ENCODE measurements at places on chromosomes 12 and 14.

- DNase-seq, result no peak
Measured at GRCh38 chr12:124715121-124715990, 147.9 kb upstream of the NCOR2 start.

GRCh38 chr12:46217541-46218321, 51.1 kb downstream of the SLC38A1 start:
- no peak for DNase-seq

DNA sequence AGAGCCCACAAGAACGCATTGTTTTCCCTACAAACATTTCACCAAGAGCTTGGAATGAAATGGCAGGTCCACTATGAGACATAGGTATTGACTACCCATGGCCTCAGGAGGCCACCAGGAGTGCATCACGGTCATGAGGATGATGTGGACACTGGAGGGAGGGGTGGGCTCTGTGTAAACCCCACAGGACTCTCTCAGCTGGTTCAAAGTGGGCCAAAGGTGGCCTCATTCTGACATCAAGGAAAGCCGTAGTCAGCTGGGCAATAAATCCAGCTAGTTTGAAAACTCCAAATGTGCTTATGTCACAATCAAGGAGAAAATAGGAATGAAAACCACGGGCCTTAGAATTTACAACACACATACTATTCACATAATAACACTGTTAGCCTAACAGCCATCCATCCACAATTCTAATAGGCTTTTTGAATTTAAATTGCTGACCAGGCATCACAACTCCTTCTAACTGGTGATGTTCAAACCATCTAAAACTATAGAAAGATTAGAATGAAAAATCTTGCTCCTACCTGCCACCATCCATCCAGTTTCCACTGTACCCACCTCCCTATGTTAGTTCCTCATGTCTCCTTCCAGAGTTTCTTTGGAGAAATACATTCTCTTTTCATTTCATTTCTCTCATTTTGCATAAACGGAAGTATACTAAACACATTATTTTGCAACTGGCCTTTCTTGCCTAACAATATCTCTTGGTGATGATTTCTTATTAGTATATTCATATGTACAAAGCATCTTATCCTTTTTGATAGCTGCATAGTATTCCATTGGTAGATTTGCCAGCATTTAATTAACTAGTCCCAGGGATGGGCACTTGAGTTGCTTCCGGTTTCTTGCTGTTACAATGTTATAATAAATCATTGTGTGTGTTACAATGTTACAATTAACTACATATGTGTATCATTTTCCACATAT, 21.5 kb downstream of the CMKLR1 start:
- DNase-seq, result no peak

DNA sequence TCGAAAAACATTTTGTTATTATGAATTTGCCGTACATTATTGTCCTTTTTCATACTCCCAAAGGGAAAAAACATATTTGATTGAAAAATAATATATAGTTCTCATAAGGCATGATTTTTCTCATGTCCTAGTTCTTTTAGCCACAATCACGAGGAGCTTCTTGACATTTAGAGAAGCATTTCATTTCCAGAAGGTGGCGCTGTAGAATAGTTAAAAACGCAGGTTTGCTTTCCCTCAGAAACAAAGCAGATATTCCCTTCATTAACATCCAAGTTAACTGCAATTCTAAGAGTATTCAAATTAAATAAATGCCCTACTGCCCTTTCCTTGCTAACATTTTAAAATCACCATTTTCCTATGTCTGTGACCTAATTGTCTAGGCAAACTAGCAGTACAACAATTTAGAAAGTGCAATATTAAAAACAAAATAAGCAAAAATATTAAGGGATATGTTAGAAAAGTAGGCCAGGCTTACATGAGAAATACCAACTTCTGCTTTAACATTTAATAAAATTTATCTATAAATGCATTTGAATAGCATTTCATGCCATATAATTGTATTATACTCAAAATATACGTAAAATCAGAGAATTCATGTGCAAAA, 10.9 kb upstream of the PIK3C2G start:
- DNase-seq, result no peak

GRCh38 chr12:50720085-50720484, 43.8 kb upstream of the ATF1 start:
- DNase-seq, result no peak

DNA sequence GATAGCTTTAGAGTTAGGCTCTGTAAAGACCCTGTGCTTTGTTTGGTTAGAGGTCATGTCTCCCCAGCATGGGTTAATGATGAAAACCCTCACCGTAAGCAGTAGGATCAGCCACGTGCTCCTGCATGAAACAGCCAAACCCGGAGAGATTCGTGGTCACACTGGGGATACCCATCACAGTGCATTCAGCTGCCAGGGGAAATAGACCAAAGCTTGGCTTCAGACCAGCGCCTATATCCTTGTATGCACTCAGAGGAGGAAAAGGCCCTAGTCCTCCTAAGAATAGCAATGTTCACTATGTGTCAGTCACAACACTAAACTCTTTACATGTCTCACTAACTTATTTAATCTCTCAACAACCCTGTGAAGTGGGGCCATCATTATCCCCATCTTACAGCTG, 16.3 kb downstream of the SPX start:
- DNase-seq, result no peak

DNA sequence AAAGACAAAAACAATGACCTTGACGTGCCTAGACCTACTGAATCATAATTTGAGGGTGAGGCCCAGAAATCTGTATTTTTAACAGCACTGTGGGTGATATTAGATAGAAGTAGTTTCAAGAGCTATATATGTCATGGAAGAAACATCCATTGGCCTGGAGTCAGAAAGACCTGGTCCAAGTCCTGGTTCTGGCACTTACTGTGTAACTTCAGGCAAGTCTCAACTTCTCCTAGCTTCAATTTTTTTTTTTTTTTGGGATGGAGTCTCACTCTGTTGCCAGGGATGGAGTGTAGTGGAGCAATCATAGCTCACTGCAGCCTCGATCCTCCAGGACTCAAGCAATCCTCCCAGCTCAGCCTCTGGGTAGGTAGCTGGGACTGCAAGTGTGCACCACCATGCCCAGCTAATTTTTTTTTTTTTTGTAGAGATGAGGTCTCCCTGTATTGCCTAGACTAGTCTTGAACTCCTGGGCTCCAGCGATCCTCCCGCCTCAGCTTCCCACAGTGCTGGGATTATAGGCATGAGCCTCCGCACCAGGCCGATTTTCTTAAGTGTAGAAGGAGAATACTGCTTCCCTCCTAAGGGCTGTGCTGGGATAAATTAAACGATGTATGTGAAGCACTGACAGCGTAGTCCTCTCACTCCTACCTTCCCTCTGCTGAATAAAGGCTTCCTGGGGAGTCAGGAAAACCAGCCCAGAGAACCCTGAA, 14.3 kb upstream of the GPX2 start:
- DNase-seq, result peak; percentile 5

DNA sequence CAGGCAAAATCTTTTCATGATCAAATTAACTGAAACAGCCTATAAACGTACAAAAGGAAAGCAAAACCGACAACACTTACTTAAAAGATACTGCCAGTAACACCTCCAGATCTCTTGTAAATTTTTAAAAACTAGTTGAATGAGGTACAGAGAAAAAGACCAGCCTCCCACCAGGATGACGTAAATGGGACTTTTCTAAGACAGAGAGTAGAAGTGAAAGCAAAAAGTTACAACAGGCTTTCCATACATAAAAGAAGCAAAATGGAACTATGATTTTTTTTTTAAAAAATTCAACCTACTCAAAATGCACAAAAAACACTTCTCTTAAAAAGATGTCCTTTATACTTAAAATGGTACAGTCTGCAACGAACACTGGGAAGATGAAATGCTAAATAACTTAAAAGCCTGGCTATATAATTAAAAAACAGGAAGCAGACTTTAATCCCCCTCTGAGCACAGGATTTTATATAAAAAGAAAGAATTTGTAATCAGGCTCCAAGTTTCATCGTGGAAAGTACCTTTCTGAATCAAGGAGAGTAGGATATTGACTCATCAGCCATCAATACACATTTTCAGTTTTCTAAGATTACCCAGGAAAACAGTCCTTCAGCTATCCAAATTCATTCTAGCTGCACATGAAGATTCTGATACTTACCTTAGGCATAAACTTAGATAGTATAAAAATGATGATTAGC, 14.2 kb upstream of the MYO1A start:
- DNase-seq, result no peak

GRCh38 chr14:95387826-95388445, 68.2 kb upstream of the CLMN start:
- DNase-seq, result no peak

GRCh38 chr12:21456291-21456780, 18.9 kb downstream of the PYROXD1 start:
- DNase-seq, result no peak

DNA sequence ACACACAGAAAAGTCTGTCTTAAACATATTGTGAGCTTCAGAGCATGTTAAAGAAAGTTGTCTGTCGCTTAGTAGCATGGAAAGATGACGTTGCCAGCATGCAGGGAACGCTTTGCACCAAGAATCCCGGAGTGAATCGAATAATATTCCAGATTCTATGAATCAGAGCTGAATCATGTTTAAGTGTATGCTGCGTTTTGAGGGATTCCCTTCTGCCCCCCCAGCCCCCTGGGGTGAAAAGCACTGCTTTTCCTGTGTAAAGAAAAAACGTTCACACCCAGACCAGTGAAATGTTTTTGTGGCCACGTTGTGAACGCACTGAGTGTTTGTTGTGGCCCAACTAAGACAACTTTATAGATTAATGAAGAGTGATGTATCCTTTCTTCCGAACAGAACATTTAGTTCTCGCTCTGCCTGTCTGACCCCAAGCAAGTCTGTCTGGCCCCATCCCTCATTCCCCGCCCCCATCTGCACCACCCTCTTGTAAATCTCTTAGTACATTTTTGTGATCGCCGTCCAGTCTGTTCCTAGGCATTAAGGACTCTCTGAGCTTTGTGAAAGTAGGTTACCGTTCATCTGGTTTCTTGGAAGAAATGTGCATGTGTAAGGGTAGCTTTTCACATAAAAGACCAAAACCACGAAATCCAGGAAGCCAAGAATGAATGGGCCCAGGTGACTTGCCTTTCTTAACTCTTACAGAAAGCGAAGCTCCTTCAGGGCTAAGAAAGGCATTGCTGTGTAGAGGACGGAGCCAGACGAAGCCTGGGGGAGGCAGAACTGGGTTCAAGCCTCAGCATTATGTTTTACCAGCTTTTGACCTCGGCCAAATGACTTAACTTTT, 103.0 kb downstream of the SAMD4A start:
- DNase-seq, result no peak

- DNase-seq, result no peak
Measured at GRCh38 chr14:48398675-48399282, 723.4 kb upstream of the MDGA2 start.

DNA sequence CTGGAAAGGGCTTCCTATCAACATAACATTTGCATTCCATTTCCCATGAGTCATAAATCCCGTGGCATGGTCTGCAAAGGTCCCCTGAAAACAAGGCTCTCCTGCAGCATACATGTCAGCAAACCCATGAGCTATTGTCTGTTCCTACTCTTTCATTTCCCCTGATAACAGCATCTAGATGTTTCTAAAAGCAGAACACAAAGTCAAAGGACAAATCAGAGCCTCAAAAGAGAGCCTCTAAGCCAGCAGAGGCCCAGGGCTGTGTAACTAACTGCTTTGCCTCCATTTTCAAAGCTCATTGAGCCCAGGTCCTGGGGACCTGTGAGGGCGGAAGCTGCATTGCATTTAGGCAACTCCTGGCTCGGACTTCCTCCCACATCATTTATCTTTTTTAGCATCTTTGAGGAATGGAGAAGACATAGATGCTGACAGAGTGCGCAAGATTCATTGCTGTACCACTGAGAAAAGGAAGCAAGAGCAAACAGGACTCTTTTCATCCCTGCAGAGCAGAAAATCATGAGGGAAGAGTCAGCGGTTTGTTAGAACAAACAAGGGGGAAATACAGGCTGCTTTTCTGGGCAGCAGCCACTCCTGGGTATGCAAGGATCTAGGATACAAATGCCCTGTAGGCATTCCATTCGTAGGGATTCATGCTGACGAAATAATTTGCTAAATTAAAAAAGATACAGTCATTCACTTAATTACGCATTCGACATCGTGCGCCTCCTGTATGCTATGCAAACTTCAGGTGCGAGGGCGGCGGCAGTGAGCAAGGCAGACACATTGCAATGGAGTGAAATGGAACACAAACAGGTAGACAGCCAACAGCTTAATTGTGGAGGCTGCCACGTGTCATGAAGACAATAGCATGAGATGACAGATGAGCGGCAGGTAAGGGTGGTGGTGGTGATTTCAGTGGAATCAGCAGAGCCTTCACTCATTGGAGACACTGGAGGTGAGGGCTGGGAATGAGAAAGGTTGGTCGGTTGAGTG, 131.0 kb downstream of the TMEM132D start:
- no peak for DNase-seq

GRCh38 chr14:35532783-35533356, 1.1 kb upstream of the INSM2 start:
- no peak for DNase-seq

- DNase-seq, result no peak
Measured at GRCh38 chr12:10361084-10361483, 28.8 kb downstream of the KLRK1 start.

DNA sequence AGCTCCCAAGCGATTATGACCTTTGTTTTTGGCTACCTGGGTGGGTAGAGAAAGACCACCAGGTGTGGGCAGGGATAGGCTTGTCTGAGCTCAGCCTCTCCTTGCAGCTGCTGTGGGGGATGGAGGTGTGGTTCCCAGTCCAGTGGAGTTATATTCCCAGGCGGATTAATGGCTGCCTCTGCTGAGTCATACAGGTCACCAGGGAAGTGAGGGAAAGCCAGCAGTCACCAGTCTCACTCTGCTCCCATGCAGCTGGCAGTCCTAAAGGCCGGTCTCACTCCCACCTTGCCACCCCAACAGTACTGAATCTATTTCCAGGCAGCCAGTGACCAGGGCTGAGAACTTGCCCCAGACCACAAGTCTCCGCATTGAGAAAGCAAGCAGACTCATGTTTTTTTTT, 399.2 kb downstream of the VRK1 start:
- no peak for DNase-seq

GRCh38 chr12:49950273-49951251, at the start of gene AQP2:
Gene AQP2, plus strand, starts transcription at chr12:49950737. Its CDS starts 94 bp downstream, at chr12:49950831.
- peak; percentile 83 for DNase-seq

GRCh38 chr12:115489253-115489652, 788.2 kb downstream of the MED13L start:
- no peak for DNase-seq

DNA sequence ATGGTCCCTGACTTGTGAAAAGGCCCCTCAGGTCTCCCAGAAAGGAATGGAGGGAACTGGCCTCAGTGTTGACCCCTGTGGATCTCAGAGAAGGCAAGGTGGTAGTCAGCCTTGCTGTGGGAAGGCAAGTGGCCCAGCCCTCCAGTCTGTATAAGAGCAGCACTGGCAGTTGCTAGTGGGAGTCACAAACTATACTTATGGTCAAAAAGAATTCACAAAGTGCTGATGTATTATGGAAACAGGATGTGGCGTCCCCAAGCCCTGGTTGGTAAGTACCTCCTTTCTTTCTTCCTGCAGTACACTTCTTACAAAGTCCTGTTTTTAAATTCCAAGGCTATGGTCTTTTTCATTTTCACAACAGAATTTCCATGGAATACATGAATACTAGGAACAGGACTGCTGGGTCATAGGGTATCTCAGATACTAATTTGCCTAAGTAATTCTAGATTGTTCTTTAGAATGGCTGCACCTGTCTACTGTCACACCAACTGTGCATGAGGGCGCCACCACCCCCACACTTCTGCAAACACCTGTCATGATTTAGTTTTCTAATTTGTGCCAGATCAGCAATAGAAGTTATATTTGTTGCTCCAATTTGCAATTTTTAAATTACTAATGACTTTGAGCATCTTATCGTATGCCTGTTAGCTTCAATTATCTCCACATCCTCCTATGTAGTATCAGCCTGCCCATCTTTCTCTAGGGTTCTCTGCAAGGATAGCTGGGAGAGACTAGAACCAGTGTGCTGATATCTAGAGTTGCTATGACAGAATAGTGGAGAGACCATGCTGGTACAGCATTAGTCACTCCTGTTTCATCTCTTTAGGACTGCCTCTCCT, 40.7 kb upstream of the TMEM263 start:
- DNase-seq, result no peak
